GM12878 (cell line): ENCODE measurements at places on chromosomes 6 and 20. TPM values are rescaled to one million over a fixed set of nuclear protein-coding genes. Genes with fewer than 3 reads are reported as not detected.

Gene FOXA2
- not detected in 2 replicates for total RNA-seq

Gene HNF4A
- total RNA-seq, result 0.16 and 0.21 TPM in 2 replicates

Gene OTOR
- total RNA-seq, result not detected in 2 replicates

Gene ALDH8A1
- 0.66 and 0.97 TPM in 2 replicates for total RNA-seq

Gene ABHD16B
- total RNA-seq, result not detected in 2 replicates

- H3K27me3 ChIP-seq, result no peaks in the 10 kb centered on the region
- no peak overlapping the region for H3K4me3 ChIP-seq
- no peaks in the 10 kb centered on the region for H3K36me3 ChIP-seq
- no peaks in the 10 kb centered on the region for H3K4me1 ChIP-seq
- DNase-seq, result no peak
- no peak overlapping the region for H3K27ac ChIP-seq
These were observed 294.1 kb downstream of the TFAP2B start for GRCh38 chr6:51112731-51113130.

DNA sequence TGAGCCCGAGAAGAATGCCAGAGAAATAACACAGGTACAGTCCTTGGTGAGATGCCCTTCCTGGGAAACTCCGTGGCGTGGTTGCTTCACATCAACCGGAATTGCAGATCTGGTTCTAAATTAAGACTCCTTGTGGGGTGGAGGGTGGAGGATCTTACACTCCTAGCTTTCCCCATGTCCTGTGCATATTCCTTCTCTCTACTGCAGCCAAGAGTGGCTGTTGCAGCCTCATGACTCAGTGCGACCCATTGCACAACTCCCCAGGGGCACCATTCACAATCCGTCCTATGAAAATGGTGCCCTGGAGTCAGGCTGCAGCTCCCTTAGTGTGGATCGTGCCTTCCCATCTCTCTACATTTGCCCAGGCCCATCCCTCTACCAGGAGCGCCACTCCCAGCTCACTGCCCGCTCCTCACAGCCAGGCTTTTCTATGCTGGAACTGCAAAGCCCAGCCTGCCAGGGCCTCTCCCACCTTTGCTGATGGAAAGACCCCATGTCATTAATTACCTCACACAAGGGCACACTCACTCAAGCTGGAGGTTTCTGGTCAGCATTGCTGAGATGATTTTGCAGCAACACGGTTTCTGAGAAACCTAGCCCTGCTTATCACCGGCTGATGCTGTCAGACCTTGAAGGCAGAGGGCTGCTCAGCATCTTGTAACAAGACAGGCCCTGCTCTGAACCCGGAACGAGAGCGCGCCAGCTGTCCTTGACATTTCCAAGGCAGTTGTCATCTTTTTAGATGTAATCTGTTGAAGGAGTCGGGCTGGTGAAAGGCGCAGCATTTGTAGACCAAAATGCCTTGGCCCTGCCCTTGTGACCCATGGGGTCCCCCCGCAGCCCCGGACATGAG, 39.7 kb downstream of the SIRPA start:
- H3K27ac ChIP-seq, result no peak overlapping the region
- no peak for DNase-seq
- H3K4me3 ChIP-seq, result no peak overlapping the region
- no peaks in the 10 kb centered on the region for H3K36me3 ChIP-seq
- no peaks in the 10 kb centered on the region for H3K4me1 ChIP-seq

DNA sequence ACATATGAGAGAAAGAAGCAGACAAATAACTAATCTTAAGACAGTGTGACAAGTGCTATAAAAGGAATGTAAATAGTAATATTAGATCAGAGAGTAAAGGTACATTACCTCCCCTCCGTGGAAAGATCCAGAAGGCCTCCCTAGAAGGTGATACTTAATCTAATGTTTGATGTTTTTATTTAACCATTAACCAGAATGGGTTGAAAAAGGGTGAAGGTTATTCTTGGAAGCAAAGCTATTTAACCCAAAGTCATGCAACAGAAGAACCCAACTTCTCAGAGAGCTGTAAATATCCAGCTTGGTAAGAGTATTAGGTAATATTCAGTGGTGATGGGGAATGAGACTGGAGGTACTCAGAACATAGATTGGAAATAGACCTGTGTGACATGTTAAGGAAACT, 68.0 kb upstream of the HIVEP1 start:
- H3K27ac ChIP-seq, result no peak overlapping the region
- no peaks in the 10 kb centered on the region for H3K4me1 ChIP-seq
- H3K36me3 ChIP-seq, result no peaks in the 10 kb centered on the region
- H3K27me3 ChIP-seq, result no peaks in the 10 kb centered on the region

- no peaks in the 10 kb centered on the region for H3K27me3 ChIP-seq
- H3K4me3 ChIP-seq, result no peak overlapping the region
- no peak overlapping the region for H3K27ac ChIP-seq
- H3K4me1 ChIP-seq, result no peaks in the 10 kb centered on the region
These were observed 60.9 kb downstream of the PGM3 start for GRCh38 chr6:83132121-83132520.

DNA sequence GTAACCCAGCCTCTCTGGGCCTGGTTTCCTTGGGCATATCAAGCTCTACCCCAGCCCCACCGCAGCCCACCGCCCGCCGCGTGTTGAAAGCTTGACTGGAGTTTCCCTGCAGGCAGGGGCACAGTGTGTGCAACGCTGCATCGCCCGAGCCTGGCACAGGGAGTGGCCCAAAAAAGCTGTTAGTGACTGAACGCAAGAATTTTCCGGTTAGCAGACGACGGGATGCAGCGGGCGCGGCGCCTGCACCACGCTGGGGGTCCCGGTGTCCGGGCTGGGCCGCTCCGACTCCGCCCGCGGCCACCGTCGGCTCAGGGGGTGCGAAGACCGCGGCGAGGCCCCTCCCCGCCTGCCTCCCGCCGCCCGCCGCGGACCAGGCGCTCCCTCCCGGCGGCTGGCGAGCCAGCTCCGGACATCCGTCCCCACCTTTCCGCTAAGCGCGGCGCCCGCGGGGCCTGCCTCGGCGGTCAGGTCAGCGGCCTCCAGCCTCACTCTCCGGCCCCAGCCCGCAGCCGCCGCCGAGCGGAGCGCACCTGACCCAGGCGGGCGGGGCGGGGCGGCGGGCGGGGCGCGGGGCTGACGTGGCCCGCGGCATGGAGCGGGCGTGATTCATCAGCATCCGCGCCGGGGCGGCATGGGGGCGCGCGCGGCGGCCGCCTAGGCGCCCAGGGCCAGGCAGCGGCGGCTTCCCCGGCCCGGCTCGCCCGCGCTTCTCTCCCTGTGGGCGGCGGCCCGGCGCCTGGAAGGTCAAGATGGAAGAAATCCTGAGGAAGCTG, at the start of gene ARFGEF3:
TSS of gene ARFGEF3 (plus strand) at position 602 of the 773 bp plus-strand sequence. CDS start at position 750, 148 bp downstream.
- peaks cover 21% of the 10 kb centered on the region for H3K27me3 ChIP-seq
- no peaks in the 10 kb centered on the region for H3K36me3 ChIP-seq
- no peak for DNase-seq
- H3K4me3 ChIP-seq, result peak within 1 kb of the TSS; percentile 44; the same call in 1 of the 2 replicates
- no peaks in the 10 kb centered on the region for H3K4me1 ChIP-seq
- H3K27ac ChIP-seq, result no peak within 1 kb of the TSS

GRCh38 chr20:38123021-38123587, 42.0 kb downstream of the TGM2 start:
- H3K4me1 ChIP-seq, result peaks cover 9% of the 10 kb centered on the region
- H3K4me3 ChIP-seq, result no peak overlapping the region
- H3K27me3 ChIP-seq, result no peaks in the 10 kb centered on the region

DNA sequence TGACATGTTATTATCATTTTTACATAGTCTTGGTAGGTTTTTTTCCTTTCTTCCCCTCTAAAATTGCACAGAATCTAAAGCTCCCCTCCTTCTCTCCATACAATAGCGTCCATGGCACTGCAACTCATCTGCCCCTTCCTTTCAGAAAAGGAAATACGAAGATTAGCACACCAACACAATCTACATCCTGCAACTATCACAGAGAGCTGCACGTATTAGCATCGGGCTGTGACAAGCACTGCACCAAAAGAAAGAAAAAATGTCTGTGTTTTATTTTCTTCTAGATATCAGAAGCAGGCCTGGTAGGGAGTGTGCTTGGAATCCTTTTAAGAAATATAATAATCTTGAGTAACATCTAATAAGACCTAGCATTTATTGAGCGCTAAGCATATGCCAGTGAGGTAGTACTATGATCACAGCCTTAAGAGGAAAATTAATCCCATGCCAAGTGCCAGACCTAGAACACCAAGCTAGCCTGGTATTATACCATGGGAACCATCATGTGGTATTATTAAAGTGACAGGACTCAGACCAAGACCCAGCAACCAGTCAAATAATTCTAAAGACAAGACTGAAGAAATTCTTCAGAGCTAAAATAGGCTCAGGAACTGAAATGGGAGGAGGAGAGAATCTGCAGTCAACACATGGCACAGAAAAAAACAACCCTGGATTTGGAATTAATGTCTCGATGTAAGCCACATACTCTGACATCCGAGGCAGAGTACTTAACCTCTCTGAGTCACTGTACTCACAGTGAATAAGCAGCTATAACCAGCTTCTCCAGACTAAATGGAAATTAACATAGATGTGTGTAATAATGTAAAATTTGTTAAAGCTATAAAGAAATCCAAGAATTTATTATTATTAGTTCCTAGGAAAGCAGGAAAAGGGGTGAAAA, 124.3 kb downstream of the IPCEF1 start:
- H3K4me3 ChIP-seq, result no peak overlapping the region
- peaks cover 9% of the 10 kb centered on the region for H3K4me1 ChIP-seq
- no peaks in the 10 kb centered on the region for H3K27me3 ChIP-seq
- no peak for DNase-seq

DNA sequence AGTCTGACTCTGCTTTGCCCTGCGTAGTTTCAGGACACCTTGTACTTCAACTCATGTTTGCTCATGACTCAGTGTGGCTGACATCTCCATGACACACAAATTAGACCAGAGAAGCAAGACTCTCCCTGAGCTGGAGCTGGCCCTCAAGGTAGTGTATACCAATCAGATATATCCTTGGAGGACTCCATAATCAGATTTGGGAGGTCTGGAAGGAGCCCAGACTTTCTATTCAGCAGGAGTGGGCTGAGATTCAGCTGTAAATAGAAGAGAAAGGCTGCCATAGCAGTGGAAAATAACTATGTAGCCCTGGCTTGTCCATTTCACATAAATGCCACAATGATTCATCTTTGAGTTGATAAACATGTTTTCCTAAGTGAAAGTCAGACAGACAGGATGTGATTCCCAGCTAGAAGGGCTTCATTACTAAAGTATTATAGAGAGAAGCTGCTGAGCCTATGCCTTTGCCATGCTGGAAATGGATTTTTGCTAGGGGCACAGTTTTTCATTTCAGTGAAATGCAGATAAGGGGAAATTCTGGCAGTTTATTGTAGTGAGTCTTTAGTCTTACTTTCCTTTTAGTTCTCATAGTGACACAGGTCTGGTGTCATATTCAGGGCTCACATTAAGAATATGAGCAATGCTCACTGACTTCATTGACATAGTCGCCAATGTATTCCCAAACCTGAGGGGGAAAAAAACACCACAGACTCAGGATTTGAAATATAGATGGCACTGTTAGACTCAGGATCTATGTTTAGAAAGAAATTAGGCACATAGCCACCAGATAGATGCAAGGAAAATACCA, 95.3 kb downstream of the CLVS2 start:
- H3K27me3 ChIP-seq, result no peaks in the 10 kb centered on the region
- DNase-seq, result no peak
- no peak overlapping the region for H3K4me3 ChIP-seq
- no peaks in the 10 kb centered on the region for H3K4me1 ChIP-seq

- DNase-seq, result no peak
- no peaks in the 10 kb centered on the region for H3K36me3 ChIP-seq
- no peaks in the 10 kb centered on the region for H3K4me1 ChIP-seq
- H3K4me3 ChIP-seq, result no peak overlapping the region
- no peak overlapping the region for H3K27ac ChIP-seq
These were observed 1.6 kb upstream of the RAET1E start for GRCh38 chr6:149899486-149899885.

DNA sequence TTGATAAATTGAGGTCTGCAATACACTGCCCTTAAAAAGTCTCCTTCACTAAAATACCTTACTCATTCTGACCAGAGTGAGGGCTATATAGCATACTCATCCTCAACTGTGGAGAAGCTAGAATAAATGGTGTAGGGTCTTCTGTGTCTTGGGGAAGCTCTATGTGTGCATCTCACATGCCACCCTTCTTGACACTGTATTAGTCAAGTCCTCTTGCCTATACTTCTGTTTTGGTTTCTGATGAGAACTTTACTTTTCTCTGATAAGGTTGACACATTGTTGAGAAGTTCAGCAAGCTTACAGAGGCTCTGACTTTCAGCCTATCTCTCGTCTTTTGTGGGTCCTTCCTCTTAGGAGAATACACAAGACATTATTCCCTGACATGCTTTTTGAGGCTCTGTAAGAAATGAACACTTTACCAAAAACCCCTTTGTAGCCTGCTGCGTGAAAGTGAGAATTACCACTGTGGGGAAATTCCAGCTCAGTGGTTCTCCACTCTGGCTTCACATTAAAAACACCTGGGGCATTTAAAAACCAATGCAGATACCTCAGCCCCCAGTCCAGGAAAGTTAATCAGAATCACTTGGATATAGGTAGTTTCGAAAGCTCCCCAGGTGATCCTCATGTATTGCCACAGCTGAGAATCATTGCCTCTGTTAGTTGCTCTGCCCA, 372.1 kb upstream of the HS3ST5 start:
- no peaks in the 10 kb centered on the region for H3K27me3 ChIP-seq
- DNase-seq, result peak; percentile 37
- no peaks in the 10 kb centered on the region for H3K36me3 ChIP-seq
- peak overlapping the region; percentile 68; the same call in 1 of the 2 replicates for H3K27ac ChIP-seq
- H3K4me3 ChIP-seq, result no peak overlapping the region
- H3K4me1 ChIP-seq, result peaks cover 13% of the 10 kb centered on the region
